ENCODE measurements at places on chromosomes 1 and 21. TPM values are rescaled to one million over a fixed set of nuclear protein-coding genes. Genes with fewer than 3 reads are reported as not detected.

- H3K36me3 ChIP-seq = no peaks in the 10 kb centered on the region
- H3K27me3 ChIP-seq = no peaks in the 10 kb centered on the region
- H3K4me3 ChIP-seq = no peak overlapping the region
- no peak for DNase-seq
Measured at GRCh38 chr1:205810448-205811157, 2.4 kb downstream of the SLC41A1 start.

DNA sequence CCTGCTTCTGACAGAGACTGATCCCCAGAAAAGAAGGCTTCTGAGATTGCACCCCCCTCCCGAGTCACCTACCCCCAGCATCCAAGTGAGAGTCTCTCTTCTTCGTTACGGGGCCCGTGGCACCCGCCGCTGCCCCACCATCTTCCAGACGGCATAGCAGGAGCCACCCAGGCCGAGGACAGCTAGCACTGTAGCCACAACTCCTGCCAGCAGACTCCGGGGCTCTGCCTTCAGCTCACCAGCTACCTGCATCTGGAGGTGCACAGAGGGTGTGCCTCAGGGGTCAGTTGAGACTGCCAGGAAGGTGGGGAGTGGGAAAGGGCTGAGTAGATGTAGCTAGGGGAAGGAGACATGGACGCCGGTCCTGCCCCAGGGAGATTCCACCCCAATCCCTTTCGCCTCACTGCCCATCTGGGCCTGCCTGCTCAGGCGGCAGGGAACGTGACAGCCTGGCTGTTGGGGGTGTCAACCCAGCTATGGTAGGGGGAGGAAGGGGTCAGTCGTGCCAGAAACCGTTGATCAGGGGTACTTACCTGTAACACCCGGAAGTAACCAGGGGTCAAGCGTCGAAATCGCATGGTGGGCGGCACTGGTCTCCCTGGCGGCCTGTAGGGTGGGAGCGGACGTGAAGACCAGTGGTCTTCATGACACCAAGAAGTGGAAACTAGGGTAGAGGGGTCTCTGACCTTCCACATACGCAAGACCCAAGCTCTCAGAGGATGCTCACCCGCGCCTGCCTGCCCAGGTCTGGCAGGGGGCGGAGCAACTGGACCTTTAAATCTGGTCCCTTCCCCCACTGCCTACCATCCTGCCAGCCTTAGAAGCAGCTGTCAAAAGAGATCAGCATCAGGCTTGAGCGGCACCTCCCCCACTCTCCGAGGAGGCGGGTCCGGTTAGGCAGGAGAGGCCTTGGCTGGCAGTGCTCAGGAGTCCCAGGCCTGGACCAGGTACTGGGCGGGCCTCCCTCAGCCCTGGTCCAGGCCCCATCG is at the start of gene ZNF593OS:
Gene ZNF593OS, minus strand, starts transcription at position 749 of the 989 bp plus-strand sequence. Its CDS starts 171 bp downstream, at position 578.
- no peak within 1 kb of the TSS for H3K27ac ChIP-seq
- H3K4me1 ChIP-seq = no peaks in the 10 kb centered on the region
- no peak for DNase-seq
- no peaks in the 10 kb centered on the region for H3K27me3 ChIP-seq

- no peak overlapping the region for H3K27ac ChIP-seq
- DNase-seq = no peak
- no peak overlapping the region for H3K4me3 ChIP-seq
- H3K36me3 ChIP-seq = no peaks in the 10 kb centered on the region
Measured at GRCh38 chr1:40853885-40854170, 8.3 kb downstream of the CITED4 start.

DNA sequence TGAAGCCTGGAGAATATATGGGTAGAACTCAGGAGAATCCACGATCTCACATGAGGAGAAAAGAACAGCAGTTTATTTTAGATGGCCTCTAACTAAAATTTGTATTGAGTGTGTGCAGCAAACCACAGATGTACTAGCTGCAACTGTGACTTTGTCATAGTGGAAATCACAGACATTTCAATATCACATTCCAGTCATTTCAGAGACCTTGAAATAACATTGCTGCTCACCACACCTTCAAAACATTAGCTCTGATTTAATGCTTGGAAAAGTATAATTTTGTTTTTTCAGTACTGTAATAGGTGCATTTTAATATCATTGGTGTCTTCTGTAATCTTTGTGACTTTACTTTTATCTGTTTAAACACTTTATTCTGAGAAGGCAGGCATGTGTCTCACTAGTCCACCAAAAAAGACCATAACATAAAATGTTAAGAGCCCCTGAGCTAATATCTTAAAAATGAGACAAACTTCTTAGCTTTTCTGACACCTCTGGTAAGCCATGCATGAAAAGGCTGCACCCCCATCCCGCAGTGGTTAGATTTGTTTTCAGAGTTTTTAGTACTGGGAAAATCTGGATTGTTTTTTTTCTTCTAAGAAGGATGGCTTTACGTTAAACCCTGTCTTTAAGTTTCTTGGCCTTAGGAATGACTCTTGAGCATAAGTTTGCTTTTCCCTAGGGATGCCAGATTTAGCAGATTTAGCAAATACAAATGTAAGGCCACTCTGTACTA is 30.1 kb downstream of the KCNJ15 start:
- peaks cover 3% of the 10 kb centered on the region for H3K36me3 ChIP-seq
- H3K4me3 ChIP-seq = no peak overlapping the region
- no peak for DNase-seq
- H3K4me1 ChIP-seq = peaks cover 6% of the 10 kb centered on the region
- no peak overlapping the region for H3K27ac ChIP-seq
- no peaks in the 10 kb centered on the region for H3K27me3 ChIP-seq

DNA sequence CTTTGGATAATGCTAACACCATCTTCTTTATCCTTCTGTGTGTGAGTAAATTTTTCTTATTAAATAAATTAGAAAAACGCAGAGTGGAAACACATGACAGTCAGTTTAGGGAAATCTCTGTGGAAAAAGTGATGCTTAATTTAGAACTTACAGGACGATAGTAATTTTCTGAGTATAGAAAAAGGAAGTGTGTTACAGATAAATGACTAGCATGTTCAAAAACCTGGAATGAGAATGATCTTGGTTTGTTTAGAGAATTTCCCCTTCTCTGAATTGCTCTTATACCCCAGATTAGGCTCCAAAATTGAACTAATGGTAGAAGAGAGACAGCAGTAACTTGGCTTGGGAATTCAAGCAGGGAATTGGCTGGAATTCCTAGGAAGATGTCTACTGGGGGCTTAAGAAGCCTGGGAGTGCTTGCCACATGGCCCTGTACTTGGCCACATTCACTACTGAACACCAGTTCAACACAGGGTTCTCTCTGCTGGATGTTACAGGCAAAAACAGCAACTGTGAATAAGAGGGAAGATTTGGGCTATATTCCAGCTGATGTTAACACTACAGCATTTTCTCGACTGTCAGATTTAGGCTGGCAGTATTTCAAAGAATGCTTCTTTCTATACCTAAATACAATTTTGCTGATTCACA is 1004.2 kb downstream of the TTLL7 start:
- no peaks in the 10 kb centered on the region for H3K4me1 ChIP-seq
- no peaks in the 10 kb centered on the region for H3K36me3 ChIP-seq
- H3K4me3 ChIP-seq = no peak overlapping the region
- no peak overlapping the region for H3K27ac ChIP-seq
- DNase-seq = no peak

DNA sequence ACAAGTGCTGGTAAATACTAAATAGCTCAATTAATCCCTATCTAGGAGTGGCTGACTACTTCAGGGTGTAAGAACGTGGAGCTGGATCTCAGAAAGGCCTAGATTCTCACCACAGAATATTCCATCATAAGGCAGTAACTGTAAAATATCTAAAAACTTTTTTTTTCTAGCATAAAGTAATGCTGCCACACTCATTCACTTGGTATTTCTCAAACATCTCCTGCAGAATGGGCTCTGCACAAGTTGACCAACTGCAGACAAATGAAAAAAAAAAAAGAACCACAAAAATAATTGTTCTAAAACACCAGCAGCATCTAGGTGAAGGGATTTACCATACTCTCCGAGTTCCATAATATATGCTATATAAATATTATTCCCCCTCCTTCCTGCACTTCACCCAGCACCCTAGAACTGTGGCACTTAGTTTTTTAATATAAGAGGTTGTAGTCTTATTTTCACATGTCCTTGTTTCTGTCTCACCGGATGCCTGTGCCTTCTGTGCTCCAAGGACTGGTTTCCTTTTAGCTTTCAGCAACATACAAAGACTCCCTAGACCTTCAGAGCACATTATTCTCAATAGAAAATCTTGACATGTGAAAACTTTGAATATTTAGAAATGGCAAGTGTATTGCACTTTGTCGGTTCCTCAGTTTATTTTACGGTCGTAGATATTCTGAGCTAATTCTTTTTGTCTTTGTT is 8.9 kb downstream of the VSIG8 start:
- H3K36me3 ChIP-seq = no peaks in the 10 kb centered on the region
- no peak for DNase-seq
- no peaks in the 10 kb centered on the region for H3K27me3 ChIP-seq
- peak overlapping the region; percentile 93 for H3K27ac ChIP-seq

DNA sequence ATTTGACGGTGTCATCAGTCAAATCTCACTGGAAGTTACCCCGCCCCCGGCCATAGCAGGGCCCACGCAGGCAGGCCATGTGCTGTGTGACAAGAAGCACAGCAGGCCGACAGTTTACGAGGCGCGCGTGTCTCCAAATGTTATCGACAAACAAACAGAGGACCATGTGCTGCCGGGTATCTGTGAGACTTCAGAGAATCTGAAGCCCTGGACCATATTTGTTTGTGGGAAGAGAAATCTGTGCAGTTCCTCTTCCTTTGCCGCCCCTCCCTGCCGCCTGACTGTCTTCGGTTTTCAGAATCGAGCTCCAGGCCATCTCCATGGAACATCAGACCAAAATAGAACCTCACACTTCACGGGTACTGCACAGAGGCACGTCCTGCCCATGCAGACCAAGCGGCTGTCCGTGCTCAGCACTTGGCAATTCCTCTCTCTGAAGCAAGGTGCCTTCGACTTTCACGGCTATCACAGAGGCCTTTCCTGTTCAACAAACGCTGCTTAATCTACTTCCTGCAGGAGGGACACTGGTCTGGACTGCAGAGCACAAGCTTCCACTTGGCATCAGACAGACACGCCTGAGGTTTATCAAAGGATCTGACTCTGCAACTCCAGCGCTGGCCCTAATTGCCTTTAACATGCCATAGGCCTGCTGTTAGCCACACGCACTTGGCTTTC is 135.7 kb upstream of the KRTAP19-8 start:
- peak; percentile 44 for DNase-seq
- no peaks in the 10 kb centered on the region for H3K27me3 ChIP-seq
- H3K36me3 ChIP-seq = no peaks in the 10 kb centered on the region
- H3K4me3 ChIP-seq = no peak overlapping the region

DNA sequence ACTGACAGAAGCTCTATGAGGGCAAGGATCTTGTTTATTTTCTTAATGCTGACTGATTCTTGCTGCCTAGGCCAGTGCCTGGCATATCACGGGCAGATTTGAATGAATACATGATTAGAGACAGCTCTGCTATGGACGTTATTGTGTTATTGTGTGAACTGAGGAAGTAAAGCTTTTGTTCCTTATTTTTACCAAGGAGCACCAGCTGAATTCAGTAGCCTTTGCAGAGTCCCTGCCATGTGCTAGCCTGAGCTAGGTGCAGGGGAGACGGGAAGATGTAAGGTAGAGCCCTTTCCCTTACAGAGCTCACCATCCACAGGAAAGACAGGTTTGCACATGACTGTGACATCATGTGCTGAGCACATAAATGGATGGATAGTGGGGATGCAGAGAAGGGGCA is 36.0 kb upstream of the SCMH1 start:
- H3K27ac ChIP-seq = no peak overlapping the region
- no peaks in the 10 kb centered on the region for H3K36me3 ChIP-seq
- no peak for DNase-seq
- H3K4me3 ChIP-seq = no peak overlapping the region
- peaks cover 4% of the 10 kb centered on the region for H3K4me1 ChIP-seq
- H3K27me3 ChIP-seq = no peaks in the 10 kb centered on the region

DNA sequence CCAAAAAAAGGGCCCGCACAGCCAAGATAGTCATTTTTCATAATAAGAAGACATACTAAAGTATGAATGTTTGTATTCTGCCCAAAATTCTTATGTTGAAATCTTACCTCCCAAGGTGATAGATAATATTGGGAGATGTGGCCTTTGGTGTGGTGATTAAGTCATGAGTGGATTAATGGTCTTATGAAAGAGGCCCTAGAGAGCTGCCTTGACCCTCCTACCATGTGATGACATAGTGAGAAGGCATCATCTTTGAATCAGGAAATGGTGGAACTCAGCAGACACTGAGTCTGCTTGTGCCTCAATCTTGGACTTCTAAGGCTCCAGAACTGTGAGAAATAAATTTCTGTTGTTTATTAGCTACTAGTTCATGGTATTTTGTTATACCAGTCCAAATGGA is 11.8 kb upstream of the RNPC3 start:
- H3K36me3 ChIP-seq = no peaks in the 10 kb centered on the region
- H3K27ac ChIP-seq = no peak overlapping the region
- no peak overlapping the region for H3K4me3 ChIP-seq
- H3K4me1 ChIP-seq = no peaks in the 10 kb centered on the region
- DNase-seq = no peak

DNA sequence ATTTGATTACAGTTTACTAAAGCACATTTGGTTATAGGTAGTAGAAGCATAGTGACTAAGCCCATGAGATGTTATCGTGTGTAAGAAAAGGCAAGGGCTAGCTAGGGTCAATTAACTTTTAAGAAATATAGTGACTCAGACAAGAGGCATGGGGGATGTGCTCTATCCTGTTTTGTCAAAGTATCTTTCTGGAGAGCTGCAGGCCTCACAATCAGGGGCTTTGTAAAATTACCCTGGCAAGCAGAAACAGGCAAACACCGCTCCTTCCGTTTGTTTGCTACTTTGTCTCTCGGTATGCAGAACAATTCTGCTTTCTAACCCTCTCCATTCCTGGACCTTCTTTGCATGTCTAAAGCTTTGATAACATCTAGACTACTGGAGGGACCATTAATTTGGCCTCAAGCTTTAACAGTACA is 26.1 kb upstream of the ZNF697 start:
- peak; percentile 45 for DNase-seq
- H3K27ac ChIP-seq = no peak overlapping the region
- no peaks in the 10 kb centered on the region for H3K27me3 ChIP-seq
- no peaks in the 10 kb centered on the region for H3K36me3 ChIP-seq

- H3K4me1 ChIP-seq = no peaks in the 10 kb centered on the region
- no peaks in the 10 kb centered on the region for H3K36me3 ChIP-seq
- H3K27me3 ChIP-seq = no peaks in the 10 kb centered on the region
- DNase-seq = no peak
- no peak overlapping the region for H3K27ac ChIP-seq
- no peak overlapping the region for H3K4me3 ChIP-seq
Measured at GRCh38 chr1:178122283-178122682, 28.4 kb downstream of the RASAL2 start.

- peaks cover 8% of the 10 kb centered on the region for H3K4me1 ChIP-seq
- peak overlapping the region; percentile 73 for H3K27ac ChIP-seq
- no peaks in the 10 kb centered on the region for H3K27me3 ChIP-seq
- H3K4me3 ChIP-seq = peak overlapping the region; percentile 59
- no peaks in the 10 kb centered on the region for H3K36me3 ChIP-seq
Measured at GRCh38 chr21:29077651-29078090, 4.2 kb upstream of the CCT8 start.

GRCh38 chr1:170791941-170792340 is 128.0 kb downstream of the PRRX1 start:
- H3K4me3 ChIP-seq = no peak overlapping the region
- H3K27ac ChIP-seq = no peak overlapping the region
- H3K27me3 ChIP-seq = no peaks in the 10 kb centered on the region
- H3K36me3 ChIP-seq = no peaks in the 10 kb centered on the region
- DNase-seq = no peak

The TMEM39B gene
- total RNA-seq = 15.4 TPM

The EPHA10 gene
- 0.88 TPM for total RNA-seq

The IFNLR1 gene
- 4.8 TPM for total RNA-seq

The CFHR3 gene
- 2.1 TPM for total RNA-seq

The CFHR2 gene
- total RNA-seq = not detected

The MAP10 gene
- 3.8 TPM for total RNA-seq

The ARTN gene
- 1.9 TPM for total RNA-seq

The H6PD gene
- total RNA-seq = 64.3 TPM

The USH2A gene
- total RNA-seq = 0.06 TPM

The RC3H1 gene
- total RNA-seq = 40.5 TPM

The LIPI gene
- total RNA-seq = not detected
